Bone marrow (tissue), 2 donors: ENCODE measurements at places on chromosomes 11 and 22.

- DNase-seq: no peak
Observed at GRCh38 chr11:68892576-68892975, 11.1 kb downstream of the MRPL21 start.

- no peak for DNase-seq
Observed at GRCh38 chr11:121932646-121933185, 183.3 kb downstream of the BLID start.

DNA sequence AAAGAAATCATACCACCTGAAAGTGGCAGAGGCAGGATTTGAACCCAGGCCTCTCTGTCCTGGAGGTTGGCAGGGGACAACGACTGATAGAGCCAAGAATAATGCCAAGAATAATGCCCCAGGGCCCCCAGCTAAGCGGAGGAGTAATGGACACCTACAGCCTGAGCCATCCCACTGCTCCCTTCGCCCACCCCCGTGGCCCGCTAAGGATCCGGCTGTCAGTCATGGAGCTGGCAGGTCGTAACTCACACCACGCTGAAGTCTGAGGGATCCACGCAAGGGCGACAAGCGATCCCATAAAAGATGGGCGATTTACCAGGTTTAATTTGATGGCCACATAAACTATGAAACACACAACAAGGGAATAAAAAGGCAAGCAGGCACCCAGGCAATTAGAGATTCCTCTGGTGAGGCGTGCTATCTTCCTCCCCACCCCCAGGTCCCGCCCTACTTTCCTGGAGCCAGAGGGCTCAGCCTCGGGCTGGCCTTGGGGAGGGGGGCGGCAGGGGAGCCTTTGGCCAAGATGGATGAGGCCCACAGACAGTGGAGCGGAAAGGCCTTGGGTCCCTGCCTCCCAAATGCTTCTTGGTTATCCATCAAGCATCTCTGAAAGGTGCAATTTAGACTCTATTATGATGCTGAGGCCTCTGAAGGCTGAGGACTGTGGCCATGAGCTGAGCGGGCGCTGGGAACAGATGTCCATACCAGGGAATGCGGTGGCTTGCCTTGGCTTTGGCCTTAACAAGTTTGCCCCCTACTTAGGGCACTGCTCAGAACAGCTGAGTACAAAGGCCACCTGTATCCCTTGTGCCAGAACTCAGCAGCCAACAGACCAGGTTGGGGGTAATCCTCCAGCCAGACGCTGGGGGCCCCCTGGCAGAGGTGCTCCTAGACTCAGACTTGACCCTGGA lies 55.2 kb downstream of the MACROD1 start:
- DNase-seq: no peak

DNA sequence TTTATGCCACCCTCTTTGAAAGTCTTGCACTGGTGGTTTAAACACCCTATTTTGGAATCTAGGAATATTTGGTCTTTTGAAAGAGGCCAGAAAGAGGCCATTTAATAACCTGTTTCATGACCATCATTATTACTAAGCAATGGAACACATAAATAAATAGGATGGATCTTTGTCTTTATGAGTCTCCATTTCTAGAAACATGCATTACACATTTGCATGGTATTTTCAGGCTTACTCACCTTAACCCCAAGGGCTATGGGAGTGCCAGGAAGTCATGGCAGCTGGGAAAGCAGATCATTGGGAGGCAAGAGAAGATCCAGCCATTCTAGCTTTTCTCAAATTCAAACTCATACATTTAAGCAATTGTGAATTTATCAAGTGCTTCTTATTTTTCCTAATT lies 185.8 kb upstream of the POU2AF2 start:
- no peak for DNase-seq
